ENCODE measurements at places on chromosomes 6 and 20. TPM values are rescaled to one million over a fixed set of nuclear protein-coding genes. Genes with fewer than 3 reads are reported as not detected.

HTR1B gene
- total RNA-seq, result 6.1 TPM

GRCh38 chr6:22886650-22887581 lies 317.6 kb downstream of the HDGFL1 start:
- peak; percentile 38 for DNase-seq

DNA sequence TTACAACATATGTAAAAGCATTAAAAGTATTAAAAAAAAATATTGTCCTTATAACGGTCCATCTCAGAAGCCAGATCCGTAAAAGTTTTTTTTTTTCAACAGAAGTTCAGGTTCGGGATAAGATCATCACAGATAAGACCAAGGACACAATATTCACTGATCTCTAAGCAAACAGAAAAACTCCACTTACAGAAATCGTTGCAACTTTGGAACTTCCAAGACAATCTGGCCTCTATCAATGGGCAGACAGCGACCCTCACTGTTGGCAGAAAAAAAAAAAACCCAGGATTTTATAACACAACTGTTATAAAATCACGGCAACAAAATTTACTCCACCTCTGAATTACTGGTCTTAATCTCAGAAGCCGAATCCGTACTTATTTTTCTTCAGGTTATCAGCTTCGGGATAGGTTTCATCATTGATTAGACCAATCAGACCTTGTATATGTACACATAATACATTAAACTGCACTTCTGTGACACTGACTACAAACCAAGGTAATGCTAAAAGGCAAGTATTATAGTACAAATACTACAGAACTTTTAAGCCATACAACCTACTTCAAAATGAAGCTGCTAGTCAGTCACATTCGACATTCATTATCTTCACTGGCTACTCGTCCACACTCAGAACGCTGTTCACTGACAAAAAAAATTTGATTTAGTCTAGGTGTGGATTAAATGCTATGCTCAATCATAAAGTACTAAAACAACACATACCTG lies 34.7 kb upstream of the SYNCRIP start:
- DNase-seq, result peak; percentile 56

- no peak for DNase-seq
These were observed 284.7 kb downstream of the CDH26 start for GRCh38 chr20:60242836-60243505.

DNA sequence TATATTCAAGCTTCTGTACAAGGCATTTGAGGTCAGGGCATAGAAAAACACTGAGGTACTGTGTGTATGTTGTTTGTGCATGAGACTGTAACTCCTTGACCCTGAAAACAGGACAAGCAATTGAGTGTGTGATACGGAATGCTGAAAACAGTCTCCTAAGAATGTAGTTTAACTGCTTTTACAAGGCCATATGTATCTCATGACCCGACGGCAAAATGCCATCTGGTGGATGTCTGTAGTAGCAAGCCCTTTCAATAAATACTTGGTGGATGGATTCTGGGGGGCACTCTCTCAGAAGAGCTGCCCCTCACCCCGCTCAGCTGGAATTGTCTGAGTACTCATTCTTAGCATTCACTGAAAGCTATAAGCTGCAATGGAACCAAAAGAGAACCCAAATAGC lies 69.3 kb upstream of the EYS start:
- DNase-seq, result no peak

DNA sequence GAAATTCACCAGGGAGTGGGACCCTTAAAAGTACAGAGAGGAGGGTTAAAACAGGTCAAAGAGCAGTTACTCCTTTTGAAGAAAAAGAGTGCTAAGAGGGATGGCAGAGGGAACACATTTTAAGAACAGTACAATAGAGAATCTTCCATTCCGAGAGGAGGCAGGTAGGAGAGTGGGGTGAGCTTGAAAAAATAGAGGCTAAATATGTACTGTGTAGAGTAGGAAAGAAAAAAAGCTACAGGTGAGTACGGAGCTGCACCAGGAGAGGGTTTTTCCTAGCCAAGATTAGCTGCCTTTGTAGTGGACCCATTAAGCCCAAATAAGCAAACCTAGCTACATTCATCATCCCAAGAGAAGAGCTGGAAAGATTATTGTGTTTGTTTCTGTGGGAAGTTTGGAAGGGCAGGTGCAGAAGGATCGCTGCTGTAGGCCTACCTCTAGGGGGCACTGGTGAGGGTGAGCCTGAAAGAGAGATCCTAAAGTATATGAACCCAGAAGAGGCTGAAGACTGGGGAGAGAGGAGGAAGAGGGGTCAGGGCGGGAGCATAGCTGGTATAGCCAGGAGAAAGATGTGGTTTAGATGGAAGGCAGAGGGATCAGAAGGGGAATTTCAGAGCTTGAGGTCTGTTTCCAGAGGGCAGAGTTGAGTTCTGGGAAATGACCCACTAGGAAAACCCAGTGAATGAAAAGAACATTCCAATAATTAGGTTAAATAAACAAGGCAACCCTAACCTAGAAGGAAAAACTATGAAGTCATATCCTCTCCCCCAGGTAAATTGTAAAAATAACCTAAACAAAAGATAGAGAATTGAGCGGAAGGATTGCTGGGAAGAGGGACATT lies 50.2 kb upstream of the HINT3 start:
- peak; percentile 74 for DNase-seq

GRCh38 chr6:164216368-164216767 lies 801.9 kb downstream of the QKI start:
- no peak for DNase-seq

DNA sequence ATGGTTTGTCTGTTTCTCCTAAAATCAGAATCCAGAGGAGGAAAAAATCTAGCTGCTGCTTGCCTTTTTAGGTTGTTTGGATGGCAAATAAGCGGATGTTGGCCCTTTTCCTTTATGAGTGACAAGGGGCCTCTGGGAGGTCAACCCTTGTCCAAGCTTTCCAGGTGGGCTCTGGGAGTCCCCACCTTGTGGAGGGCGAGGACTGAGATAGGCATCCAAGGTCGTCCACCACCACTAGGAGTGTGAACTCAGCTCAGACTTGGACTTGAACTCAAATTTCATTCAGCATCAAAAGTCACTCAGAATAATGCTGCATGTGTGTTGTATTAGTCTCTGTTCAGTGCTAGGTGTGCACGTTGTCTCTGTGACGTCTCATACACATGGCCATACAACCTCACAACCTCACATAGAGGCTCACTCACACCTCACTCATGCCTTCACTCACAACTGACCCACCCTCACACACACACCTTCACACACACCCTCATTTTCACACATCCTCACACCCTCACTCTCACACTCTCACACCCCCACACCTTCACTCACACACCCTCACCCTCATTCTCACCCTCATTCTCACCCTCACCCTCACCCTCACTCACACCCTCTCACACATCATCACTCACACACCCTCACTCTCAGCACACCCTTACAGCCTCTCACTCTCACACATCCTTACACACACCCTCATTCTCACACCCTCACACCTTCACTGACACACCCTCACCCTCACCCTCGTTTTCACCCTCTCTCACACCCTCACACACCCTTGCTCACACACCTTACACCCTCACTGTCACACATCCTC lies 18.0 kb downstream of the DYNLT1 start:
- DNase-seq, result no peak
